Aorta (tissue), 5 donors: ENCODE measurements at places on chromosomes 5 and 9. TPM values are rescaled to one million over a fixed set of nuclear protein-coding genes. Genes with fewer than 3 reads are reported as not detected.

DNA sequence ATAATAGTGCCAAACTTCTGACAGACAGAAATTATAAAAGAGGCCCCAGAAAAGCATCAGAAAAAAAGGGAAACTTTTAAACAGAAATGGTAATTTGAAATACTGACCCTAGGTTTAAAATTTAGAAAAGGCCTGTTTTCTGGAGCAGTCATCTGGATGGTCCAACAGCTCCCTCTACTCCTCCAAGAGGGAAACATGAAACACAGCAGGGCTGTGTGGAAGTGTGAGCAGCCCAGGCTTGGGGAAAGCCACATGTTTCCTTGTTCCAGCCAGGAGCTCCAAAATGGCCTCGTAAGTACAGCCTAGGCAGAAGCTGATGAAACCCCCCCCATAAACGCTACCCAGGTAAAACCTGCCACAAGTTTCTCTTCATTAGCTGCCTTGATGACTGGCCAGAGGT is 499.3 kb upstream of the ADAMTS16 start:
- no peak for DNase-seq

- DNase-seq, result peak; percentile 30
Measured at GRCh38 chr9:128116104-128117083, 11.1 kb downstream of the PTGES2 start.

SCGB3A2 gene
- polyA plus RNA-seq, result 0.43 TPM

DNA sequence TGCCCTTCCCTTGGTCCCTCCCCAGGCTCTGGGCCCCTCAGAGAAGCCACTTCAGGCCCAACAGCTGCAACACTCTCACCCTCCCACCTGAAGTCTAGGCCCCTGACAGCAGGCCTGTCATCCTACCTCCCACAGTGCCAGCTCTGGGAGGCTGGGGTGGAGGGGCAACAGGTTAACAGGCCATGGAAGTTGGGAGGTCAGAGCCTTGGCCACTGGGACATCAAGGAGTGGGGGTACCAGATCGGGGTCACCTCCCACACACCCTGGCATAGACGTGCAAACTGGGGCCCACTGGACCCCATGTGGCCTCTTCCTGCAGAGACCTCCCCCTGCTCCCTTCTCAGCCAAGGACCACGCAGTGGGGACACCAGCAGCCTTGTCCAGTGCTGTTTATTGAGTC is 2.8 kb downstream of the SSNA1 start:
- DNase-seq, result no peak

DNA sequence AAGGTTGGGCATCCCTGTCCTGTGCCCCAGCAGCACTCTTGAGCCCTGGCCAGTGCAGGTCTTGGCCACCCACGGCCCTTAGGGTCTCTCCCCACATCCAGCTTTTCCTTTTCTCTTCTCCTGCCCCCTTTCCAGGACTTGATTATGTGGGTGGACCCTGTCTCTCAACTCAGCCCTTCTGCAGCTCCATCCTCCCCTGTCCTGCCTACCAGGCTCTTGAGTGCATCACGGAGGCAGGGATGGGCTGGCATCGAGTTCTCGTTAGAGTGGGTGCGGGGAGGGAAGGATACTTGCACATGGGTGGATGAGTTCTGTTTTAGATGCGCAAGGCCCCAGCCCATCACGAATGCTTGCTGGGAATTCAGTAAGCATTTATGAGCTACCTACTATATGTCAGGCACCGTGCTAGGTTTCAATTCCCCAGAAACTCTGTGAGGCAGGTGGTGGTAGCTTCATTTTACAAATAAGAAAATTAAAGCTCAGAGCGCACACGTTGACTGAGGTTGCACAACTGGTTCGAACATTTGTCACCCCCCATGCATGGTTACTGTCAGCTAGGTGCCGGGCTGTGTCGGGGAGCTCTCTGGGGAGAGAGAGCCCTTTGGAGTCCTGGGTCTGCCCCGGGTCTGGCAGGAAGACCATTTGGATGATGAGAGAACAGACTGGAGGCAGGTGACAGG is 144.6 kb upstream of the PITX1 start:
- DNase-seq, result no peak

LOX gene
- polyA plus RNA-seq, result 8.6 TPM

GRCh38 chr5:6949230-6949629 is 236.0 kb downstream of the TENT4A start:
- no peak for DNase-seq

SAXO1 gene
- polyA plus RNA-seq, result not detected

GRCh38 chr9:20559231-20559890 is 62.9 kb downstream of the MLLT3 start:
- no peak for DNase-seq

DNA sequence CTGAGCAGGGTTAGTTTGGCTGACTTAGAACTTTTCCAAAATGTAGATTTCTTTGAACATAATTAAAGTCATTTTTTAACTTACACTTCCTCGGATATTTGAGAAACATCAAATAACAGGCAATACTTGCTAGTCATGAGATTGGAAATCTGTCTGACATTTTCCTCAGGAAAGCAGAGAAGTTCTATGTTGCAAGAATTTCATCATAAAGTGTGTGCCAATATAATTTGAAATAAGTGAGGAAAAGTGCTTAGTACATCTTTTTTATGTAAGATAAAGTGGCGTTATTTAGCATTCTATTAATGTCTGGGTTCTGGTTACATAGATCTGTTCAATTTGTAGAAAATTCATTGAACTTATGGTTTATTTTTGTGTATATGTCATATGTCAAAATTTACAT is 48.7 kb upstream of the C5orf47 start:
- DNase-seq, result no peak

DNA sequence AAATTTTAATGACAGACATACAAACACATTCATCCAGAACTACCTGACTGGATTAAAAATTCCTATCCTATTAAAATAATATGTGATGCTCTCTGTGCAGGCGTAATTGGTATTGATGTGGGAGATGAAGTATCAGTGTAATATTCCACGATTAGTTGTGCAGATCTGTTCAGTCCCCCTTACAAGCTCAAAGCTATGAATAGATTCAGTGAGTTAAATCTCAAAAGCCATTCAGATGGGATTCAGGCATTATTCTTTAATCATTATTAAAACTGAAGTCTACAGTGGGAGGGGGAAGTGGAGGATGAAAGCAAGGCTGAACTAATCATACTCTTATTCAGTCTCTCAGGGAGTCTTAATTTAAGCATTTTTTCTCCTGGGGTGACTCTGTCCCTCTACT is 855.8 kb downstream of the EFNA5 start:
- no peak for DNase-seq

GRCh38 chr9:69975681-69976080 is 68.0 kb upstream of the MAMDC2 start:
- no peak for DNase-seq

- no peak for DNase-seq
Measured at GRCh38 chr5:14325369-14325768, 182.2 kb downstream of the TRIO start.

DNA sequence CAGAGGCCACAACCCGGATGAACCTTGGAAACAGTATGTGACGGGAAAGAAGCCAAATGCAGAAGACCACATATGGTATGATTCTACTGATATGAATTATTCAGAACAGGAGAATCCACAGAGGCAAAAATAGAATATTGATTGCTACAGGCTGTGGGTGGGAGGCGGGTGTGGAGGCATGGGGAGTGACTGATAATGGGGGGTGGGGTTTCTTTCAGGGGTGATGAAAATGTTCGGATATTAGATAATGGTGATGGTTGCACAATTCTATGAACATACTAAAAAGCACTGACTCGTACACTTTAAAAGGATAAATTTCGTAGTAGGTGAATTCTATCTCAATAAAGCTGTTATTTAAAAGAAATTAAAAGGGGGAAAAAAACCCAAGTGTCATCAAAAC is 10.7 kb downstream of the IL4 start:
- DNase-seq, result no peak

GRCh38 chr9:35835766-35836165 is 6.7 kb downstream of the TMEM8B start:
- DNase-seq, result no peak

C7 gene
- 27.2 TPM for polyA plus RNA-seq

DNA sequence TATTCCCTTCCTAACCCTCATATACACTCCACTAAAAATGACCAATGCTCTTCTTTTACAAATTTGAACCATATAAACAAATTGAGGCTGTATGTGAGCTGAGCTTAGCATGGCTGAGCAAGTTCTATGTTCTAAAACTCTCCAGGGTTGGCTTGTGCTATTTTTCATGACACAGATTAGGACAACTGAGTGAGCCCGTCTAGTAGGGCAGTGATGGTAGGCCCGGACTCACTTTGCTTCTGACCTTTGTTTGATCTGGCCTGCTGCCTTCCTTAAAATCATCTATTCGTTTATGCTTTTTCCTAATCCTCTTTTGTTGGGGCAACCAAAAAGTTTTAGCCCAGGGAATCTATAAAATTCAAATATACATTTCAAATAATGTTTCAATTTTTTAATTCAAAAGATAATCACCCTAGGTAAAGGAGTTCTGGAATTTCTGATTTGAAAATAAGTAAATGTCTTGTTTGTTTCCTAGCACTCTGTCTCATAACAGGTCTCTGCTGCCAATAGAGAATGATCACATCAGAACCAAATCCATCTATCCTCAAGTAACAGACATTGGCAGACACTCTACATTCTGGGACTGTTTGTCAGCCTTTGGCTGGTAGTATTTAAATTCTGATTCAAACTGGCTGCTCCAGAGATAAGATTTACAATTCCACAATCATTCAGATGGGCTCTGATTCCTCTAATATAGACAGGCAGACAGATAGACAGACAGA is 217.0 kb upstream of the TARS1 start:
- DNase-seq, result no peak

ST8SIA4 gene
- polyA plus RNA-seq, result 3.3 TPM

DNA sequence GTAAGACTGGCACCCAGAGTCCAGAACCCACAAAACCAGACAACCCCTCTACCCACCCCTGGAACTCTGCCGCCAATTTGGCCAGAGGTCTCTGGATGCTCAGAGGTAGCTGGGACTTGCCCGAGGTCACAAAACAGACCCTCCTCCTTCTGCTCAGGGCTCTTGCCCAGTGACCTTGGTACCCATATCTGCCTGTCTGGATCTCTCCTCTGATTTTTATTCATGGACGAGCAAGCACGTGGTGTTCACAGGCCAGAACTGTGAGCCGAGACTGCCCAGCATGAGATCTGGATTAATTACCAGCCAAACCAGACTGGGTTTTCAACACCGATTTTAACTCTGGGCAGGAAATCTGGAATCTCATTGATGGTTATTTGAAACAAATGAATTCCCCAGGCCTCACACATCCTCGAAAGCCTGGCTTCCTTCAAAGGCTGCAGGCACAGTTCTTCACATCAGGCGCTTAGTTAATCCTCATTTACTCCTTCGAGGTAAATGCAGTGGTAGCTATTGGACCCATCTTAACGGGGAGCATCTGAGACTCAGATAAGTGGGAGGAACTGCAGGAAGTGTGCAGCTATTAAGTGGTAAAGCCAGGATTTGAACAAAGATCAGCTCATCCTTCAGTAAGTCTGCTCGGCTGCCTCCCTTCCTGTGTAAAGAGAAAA is 21.4 kb downstream of the COL27A1 start:
- no peak for DNase-seq

TNFSF15 gene
- 0.38 TPM for polyA plus RNA-seq

ERAP2 gene
- 0.63 TPM for polyA plus RNA-seq

DNA sequence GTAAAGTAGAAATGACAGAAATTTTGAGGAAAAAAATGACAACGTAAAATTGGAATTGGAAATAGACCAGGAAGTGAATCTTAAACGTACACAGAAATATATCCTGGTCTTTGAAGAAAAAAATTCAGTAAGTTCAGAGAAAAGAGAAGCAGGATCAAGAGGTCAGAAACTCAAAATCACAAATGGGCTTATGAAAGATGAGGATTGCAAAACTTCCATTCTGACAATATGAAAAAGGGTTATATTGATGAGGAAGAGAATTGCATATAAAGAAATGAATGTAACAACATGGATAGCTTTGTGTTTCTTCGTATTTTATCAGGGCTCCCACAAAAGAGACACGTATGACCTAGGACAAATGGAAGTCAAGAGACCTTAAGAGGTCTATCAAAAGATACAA is 58.1 kb downstream of the OXCT1 start:
- DNase-seq, result no peak

GRCh38 chr5:42828671-42829070 is 17.0 kb upstream of the SELENOP start:
- no peak for DNase-seq

PTGDS gene
- 12.2 TPM for polyA plus RNA-seq

- no peak for DNase-seq
Measured at GRCh38 chr5:171614511-171614910, 171.1 kb upstream of the SMIM23 start.

- no peak for DNase-seq
Measured at GRCh38 chr5:33275921-33276627, 164.7 kb upstream of the TARS1 start.

SLC4A9 gene
- polyA plus RNA-seq, result not detected

DNA sequence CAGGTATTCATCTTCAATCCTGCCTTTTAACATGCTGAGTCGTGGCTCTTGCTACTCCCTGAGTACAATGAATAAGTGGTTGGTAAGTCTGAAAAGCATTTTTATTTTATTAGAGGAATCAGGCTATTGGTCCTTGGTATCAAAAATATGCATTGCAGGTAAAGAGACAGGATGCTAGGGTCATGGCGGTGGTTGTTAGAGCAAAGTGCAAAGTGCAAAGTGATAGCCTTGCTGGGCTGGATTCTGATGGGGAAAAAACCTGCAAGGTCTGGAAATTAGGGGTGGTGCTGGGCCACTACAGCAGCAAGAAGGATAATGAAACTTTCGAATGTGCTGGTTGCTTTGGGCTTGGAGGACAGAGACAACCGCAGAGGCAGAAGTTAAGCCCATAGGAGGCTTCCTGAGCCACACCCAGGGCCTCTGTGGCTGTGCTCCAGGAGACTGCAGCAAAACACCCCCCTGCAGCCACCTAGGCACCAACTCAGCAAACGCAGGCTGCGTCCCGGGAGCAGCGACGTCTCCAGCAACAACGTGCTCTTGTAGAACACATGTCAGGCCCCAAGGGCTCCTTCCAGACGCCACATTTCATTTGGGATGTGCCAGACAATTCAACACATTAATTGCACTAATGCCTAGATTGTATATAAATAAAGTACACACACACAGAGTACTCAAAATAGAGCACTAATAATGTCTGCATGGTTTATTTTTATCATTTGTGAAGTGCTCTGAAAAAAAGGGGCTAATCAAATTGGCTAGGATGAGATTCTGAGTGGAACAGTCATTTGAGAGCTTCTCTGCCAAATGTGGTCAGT is 149.8 kb upstream of the RAPGEF1 start:
- DNase-seq, result no peak

DNA sequence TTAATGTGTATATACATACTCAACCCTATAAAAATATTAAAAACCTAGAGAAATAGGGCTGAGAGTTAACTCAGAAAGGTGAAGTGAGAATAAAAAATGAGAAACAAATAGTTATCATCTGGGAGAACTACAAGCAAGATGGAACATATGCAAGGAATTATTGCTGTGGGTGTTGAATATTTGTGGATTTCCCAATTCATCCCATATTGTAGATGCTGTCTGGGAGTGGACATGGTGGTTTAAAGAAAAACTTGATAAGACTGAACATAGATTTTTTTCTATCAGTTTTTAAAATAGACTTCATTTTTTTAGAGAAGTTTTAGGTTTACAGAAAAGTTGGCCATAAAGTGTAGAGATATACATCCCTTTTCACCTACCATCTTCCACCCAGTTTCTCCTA is 263.5 kb downstream of the SPATA31D1 start:
- no peak for DNase-seq
